Stimulated activated CD8-positive, alpha-beta memory T cell treated with anti-CD3 and anti-CD28 coated beads, Interleukin-12 subunit alpha, Interleukin-12 subunit beta, amount 100 ng/mL, for 4 hours (primary cell): ENCODE measurements at places on chromosomes 2 and 18.

DNA sequence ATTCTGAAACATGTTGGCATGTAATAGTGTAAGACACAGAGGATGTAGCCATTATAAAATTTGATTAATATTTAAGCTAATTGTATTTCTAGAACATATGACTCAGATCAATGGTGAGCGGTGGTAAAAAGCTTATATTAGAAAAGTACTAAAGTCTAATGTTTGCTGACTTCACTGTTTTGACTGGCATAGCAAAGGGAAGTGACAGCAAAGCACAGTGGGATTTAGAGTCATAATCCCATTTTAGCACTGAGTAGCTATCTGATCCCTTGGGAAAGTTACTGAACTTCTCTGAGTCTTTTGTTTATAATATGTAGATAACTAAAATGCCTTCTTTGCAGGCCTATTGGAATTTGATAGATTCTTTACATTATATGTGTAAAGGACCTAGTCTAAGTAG lies 60.4 kb downstream of the KIAA1328 start:
- no peak for DNase-seq

GRCh38 chr2:151410485-151410834 lies 758 bp downstream of the RIF1 start:
- DNase-seq = peak; percentile 15

DNA sequence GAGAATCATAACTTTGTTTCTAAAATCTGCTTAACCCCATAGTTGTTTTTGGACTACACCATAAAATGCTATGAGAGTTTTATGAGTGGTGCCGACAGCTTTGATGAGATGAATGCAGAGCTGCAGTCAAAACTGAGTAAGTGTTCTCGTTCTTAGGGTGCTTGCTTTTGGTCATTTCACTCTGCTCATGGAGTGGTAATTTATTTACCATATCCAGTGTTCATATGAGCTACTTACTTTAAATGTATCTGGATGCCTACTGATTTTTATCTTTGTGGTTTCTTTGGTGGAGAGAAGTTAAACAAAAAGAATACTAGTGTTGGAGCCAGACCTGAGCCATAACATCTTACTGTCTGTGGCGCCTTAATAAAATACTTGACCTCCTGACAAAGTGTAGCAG lies 16.4 kb downstream of the NDC80 start:
- no peak for DNase-seq

DNA sequence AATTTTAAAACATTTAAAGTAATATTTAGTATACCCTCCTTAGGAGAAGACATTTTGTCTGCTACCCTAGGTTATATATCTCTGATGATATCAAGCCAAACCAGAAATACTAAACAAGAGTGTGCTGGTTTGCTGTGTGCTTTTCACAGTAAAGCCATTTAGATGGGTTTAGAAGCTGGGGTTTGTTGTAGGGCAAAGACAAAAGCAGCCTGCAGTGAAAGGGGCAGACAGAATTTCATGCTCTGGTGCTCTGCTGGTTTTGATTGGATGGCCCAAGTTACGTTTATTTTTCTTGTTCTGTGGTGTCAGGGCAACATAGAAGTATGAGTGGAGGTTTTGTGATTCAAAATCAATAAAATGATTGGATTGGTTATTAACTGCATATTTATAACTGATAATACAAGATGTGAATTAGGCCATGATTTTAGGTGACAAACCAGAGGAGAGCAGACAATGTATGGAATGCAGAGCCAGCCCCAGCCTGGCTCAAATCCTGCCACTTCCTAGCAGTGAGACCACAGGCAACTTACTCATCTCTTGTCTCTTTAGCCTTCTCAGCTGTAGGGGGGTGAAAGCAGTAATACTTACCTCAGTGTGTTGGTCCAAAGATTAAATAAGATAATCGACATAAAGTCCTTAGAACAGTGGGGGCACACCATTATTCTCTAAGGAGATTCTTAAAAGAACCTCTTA lies 30.9 kb upstream of the IER3IP1 start:
- no peak for DNase-seq

DNA sequence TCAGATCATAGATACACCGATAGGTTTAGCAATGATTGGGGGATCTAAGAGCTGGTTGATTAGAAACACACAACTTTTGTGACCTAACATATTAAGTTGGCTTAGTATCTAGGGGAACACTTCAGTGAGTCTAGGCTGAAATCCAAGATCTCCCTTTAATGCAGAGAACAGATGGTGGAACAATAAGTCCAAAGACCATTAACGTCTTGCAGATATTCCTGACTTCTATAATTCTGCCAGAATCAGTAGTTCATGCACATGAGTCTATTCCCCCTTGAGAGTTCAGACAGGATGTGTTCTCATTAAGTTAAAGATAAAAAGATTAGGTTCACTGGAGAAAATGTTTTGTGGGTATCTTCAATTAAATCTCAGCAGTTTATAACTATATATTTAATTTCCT lies 506.5 kb downstream of the TSN start:
- DNase-seq = no peak

DNA sequence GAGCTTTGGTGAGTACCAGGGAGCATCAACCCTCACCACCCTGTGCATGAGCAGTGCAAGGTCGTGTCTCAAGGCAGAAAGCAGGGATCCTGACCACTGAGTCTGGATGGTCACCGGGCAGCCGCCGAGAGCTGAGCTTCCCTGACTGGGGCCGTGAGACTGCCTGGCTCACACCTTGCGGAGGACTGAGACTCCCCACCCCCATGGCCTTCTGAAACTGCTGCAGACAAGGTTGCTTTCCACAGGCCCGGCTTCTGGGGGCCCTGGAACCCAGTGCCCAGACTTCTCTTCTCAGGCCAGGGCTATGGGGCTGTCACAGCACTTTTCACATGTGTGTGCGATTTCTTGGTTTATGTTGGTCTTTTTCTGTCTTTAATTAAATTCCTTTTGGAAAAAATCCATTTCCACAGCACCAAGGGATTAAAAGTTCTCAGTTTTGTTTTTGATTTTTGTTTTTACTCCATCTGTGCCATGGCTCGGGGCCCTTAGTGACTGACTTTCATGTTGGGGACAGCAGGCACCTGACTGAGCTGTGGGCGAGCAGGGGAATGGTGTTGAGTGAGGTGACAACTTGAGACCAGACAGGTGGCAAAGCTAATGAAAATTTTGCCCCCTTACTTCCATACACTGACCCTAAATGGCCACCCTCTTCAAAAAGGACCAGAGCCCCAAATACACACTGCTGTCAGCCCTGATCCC lies 297.9 kb downstream of the CYP26B1 start:
- no peak for DNase-seq

- DNase-seq = no peak
Measured at GRCh38 chr2:208066016-208066415, 40.7 kb upstream of the PLEKHM3 start.

DNA sequence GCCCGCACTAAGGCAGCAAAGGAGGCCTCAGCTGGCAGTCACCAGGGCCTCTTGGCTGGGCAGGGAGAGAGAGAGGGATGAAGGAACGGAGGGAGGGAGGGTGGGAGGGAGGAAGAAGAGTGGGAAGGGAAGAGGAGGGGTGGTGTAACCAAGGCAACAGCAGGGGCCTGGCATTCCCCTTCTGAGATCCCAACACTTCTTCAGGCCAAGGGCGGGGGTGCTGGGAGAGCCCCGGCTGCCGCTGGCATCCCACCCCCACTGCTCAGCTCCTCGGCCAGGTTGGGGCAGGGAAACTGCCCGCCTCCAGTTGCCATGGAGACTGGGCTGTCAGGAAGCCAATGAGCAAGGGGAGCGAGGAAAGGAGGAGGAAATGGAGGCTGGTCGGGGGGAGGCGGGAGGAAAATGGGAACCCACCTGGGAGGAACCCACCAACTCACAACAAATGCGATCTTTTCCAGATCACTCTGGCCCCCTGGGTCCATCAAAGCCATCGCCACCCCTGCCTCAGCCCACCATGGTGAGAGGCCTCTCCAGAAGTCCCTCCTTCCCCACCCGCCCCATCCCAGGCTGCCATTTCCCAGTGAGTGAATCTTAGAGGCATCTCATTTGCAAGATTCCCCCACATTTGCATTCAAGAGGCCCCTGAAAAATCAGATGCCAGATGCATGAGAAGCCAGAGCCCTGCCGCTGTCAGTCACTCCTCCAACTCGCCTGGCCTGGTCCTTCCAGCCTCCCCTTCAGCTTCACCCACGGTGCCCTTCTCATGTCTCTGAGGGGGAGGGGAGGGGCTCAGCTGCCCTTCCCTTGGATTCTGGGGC lies 12.4 kb downstream of the SH2D6 start:
- no peak for DNase-seq

DNA sequence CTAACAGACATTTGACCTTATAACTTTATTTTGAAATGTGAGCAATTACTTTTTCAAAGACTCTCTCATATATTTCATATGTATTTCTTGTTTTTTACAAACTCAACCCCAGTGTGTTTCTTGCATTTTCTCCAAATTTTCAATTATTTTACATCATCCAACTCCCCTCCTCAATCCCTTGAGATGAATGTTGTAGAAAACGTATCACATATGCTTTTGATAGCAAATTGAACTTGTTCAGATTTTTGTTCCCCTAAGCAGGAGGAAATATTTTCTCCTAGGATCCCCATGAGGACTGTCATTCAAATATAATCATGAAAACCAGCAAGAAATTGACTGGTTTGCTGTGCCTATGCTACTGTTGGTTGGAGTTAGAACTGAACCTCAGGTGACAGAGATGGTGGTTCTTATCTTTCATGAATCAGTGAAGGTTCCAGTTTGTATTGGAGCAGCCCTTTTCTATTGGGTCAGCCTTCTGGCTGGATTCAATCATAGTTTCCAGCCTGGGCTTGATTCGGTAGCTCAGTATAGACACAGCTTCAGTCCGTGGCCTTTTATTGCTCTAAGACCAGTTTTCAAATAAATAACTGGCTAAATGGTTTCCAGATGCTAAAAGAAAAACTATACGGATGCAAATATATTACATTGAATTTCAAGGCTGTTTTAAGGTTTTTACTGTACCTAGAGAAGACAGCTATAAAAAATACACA lies 591.0 kb downstream of the EPHA4 start:
- no peak for DNase-seq

- DNase-seq = no peak
Measured at GRCh38 chr2:67839668-67840067, 223.1 kb downstream of the C1D start.

DNA sequence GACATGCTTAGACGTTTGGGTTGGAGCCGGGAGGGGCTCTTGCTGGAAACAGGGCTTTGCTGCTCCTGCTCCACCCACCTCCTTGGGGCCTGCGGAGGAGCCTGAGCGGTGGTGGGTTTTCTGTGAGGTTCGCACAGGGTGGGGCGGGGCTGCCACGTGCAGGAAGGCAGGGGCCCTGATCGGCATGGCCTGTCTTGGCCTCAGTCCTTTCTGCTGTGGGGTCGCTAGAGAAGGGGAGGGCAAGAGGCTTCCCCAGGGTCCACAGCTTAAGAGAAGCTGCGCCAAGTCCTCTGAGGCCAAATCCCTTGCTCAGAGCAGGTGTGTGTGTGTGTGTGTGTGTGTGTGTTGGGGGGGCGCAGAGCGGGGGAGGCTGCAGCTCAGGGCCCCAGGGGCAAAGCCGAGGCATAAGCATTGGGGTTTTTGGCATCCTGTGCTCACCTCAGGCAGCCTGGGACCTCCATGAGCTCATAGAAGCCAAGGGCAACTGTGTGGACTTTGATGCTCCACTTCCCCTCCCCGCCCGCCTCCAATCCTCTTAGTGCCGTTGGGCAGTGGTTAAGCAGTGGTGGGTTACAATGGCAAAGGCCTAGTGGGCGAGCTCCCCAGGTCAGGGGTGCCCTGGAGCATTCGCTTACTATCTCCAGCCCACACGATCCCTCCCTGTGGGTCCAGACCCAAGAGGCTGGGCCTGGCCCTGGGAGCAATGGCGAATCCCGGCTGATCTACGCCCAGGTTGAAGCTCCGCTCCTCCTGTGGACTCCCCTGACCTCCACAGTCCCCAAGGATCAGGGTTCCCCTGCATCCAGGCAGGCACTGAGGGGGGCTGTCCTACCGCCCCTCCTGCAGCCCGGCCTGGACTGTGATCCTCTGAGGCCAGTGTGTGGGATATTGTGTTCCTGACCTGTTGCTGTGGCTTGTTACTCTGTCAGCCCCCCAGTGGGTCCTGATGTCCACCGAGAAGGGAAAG lies 28.9 kb downstream of the TOGARAM2 start:
- no peak for DNase-seq

- DNase-seq = no peak
Measured at GRCh38 chr18:38654946-38655345, 1089.3 kb upstream of the CELF4 start.

DNA sequence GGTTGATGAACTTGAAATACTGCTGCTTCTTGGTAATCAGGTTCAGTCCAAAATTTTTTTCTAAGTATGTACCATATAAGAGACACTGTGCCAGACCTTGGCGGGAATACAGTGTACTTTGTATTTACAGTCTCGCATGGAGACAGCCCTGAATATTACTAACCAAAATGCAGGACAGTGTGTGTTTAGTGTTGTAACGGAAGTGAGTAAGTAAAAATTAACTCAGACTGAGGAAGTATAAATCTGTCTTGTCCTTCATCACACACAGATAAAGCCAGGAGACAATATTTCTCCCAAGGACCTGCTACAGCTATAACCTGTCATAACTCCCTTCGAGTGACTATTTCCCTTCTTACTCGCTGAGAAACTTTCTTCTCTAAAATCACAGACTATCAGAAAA lies 76.9 kb downstream of the ACTR3 start:
- no peak for DNase-seq

DNA sequence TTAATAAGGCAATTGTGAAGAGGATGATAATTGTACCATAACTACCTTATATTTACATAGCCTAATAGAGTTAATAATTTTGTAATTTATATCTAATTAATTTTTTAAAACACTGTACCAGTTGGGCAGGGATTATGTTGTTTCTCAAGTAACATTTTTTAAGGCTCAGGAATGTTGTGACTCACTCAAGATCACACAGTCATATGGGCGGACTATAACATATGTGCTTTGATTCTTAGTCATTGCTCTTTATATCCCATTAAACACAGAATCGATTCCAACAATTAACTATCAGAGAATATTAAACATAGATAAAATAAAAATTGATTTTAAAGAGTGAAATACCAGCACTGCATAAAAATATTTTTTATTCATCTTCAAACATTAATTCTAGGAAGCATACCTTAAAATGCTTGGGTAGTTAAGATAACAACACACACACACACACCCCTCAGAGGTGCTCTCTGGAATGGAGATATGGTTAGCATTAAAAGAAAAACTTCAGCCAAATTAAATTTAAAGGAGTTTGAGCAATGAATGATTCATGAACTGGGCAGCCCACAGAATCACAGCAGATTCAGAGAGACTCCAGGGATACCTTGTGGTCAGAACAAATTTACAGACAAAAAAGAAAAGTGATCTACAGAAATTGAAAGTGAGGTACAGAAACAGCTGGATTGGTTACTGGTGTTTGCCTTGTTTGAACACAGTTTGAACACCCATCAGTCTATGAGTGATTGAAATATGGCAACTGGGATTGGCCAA lies 869.4 kb upstream of the ID2 start:
- no peak for DNase-seq

DNA sequence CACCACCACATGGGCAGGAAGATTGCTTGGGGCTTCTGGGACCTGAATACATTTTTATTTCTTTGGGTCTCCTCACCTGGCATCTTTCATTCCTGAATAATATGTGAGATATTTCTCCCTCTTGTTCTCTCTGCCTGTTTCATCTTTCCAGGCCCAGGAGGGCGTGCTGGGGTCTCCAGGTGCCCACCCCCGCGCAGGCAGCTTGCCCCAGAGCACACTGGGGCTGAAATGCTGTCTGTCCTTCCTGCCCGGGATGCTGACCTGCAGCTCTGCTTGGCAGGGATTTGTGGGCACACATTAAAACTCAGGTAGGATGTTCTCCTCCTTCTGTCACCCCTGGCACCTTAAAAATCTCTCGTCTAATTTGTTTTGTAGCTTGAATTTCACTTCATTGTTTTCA lies 39.7 kb upstream of the TEX51 start:
- no peak for DNase-seq

- no peak for DNase-seq
Measured at GRCh38 chr2:159119652-159120257, 151.3 kb downstream of the TANC1 start.

GRCh38 chr2:212897296-212897695 lies 254.1 kb downstream of the IKZF2 start:
- no peak for DNase-seq
